C1 segment of cervical spinal cord (tissue), 14 donors: ENCODE measurements at places on chromosomes 1 and 21.

- DNase-seq, result no peak
Measured at GRCh38 chr1:56758135-56758534, 61.1 kb downstream of the FYB2 start.

GRCh38 chr1:5969168-5969567, 23.1 kb downstream of the NPHP4 start:
- DNase-seq, result no peak

- no peak for DNase-seq
Measured at GRCh38 chr1:172670791-172671190, 11.9 kb downstream of the FASLG start.

DNA sequence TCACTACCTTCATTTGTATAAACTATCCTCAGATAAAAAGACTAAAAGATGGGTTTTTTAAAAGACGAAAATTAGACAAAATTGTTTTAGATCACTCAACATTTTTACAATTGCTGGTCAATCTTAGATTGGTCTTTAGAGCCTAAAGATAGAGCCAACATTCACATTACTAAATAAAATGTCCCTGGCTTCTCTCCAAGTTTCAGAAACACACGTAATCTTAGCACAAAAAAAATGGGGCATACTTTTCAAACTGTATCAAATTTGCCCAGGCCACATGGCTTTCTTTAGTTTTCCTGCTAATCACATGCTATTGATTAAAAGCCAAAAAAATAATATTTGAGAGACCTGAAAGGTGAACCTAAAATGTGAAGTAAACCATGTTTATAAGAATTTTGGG, 288.1 kb downstream of the DPYD start:
- DNase-seq, result no peak

DNA sequence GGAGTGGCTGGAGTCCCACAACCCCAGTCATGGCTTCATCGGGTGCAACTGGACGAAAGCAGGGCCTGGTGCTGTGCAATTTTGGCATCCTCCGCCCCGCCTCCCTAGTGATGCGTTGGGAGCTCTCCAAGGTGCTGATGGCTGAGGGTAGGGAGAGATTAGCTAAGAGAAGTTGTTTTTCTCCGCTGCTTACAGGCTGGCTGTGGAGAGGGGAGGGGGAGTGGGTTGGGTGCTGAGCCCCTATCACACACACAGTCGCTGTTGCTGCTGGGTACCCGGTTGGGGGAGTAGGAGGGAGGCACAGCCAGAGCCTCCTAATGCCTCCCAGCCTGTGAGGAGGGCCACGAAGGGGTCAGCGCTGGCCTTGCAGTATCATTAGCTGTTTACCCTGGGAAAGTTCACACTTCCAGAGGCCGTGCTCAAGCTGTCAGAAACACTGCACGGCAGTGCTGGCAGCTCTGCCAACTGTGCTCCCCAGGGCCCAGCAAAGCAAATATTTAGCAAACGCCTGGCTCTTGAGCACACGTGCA, 110.0 kb downstream of the GRIK3 start:
- DNase-seq, result peak; percentile 23

DNA sequence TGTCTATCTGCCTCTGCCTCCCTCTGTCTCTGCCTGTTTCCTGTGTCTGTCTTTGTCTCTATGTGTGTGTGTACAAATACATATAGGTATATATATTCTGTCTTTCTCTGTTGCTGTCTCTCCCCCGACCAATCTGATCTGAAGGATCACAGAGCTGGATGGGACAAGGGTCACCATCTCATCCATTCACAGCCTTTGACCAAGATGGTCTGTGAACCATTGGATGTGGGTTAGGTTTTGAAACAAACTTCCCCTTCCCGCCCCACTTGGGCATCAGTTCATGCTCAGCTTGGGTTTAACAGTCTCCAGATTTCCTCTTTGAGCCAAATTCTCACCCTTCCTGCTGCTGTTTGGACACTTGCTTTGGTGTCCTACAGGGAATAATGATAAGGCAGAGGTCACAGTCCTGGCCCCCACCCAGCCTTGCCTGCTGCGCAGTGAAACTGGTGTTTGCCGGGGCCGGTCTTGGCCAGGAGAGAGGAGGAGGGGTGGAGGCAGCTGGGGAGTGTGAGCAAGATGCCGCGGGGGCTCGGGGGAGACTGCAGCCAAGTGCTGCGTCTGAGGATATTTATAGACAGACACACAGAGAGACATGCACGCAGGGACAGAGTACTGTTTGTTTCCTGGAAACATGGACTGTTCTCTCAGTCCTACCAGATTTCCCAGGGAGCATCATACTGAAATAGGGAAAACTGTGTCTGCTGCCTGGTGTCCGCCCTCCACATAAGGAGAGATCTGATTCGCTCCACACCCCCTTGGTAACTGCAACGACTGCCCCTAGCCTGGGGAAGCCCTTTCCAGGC, 27.0 kb upstream of the BTG2 start:
- DNase-seq, result peak; percentile 96

DNA sequence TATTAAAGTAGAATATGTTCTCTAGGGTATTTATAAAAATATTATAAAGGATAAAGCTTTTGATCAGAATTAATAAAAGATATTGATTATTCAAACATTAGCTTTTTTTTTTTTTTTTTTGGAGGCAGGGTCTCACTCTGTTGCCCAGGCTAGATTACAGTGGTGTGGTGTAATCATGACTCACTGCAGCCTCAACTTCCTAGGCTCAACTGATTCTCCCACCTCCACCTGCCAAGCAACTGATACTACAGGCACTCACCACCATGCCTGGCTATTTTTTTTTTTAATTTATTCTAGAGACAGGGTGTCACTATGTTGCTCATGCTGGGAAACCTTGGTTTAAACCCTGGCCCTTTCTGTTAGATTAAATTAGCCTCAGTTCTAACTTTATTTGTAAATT, 188.3 kb downstream of the CLEC20A start:
- DNase-seq, result no peak

DNA sequence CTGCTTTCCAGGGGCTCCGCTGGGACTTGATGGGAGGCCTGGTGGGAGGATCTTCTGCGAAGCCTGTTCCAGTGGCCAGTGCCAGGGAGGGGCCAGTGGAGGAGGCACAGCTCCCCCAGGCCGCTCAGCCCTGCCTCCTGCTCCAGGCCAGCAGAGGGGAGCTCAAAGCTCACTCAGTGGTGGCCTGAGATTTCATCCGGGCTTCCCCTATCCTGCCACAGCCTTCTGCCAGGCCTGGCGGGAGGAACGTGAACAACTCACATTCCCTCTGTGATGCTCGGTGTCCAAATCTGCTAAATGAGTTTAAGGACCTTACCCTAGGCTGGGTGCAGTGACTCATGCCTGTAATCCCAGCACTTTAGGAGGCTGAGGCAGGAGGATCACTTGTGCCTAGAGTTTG, 3.3 kb downstream of the CLCNKB start:
- DNase-seq, result no peak

DNA sequence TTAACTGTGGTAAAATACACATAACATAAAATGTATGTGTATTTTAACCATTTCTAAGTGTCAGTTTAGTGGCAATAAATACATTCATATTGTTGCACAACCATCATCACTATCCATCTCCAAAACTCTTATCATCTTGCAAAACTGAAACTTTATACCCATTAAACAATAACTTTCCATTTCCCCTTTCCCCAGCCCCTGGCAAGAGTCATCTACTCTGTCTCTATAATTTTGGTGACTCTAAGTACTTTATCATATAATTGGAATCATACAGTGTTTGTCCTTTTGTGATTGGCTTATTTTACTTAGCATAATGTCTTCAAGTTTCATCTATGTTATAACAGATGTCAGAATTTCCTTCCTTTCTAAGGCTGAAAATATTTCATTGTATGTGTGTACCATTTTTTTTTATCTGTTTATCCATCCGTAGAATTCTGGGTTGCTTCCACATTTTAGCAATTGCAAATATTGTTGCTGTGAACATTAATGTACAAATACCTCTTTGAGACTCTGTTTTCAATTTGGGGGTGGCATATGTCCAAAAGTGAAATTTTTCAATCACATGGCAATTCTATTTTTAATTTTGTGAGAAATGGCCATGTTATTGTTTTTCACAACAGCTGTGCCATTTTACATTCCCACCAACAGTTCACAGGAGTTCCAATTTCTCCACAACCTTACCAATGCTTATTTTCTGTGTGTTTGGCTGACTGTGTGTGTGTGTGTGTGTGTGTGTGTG, 153.9 kb upstream of the GORAB start:
- DNase-seq, result no peak

GRCh38 chr1:77562596-77563150, 119.8 kb downstream of the ZZZ3 start:
- no peak for DNase-seq

DNA sequence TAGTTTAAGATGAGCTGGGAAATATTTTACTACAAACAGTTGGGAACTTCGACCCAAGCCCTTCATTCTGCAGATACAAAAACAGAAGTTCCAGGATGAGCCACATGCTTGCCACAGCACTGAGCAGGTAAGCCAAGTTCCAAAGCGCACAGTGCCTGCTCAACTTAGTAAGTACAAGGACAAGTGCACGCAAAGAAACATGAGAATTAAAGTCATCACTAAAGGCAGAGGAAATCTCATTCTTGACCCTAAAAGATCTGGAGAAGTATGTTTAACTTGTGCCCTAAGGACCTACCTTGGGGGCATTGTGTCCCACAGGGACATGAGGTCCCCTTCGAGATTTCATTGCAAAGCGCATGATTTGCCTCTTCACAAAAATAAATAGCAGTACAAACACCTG, 1.2 kb upstream of the UBAP2L start:
- DNase-seq, result no peak

GRCh38 chr1:213977486-213977842, 10.3 kb upstream of the PROX1 start:
- no peak for DNase-seq

DNA sequence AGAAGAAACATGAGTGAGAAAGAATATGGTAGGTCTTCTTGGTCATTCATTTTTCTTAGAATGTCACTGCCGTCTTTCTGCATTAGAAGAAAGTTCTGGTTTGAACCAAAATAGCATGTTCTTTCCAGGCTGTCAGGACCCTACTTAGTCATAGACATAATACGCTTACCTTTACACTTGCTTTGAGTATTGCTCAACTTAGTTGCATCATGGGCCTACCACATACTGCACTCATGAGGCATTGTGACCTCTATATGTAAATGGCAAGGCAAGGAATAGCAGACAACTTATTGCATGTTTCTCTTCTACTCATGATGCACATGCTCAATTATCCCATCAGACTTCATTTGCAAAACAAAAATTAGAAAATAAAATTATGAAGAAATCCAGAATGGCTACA, 415.0 kb downstream of the HLX start:
- DNase-seq, result no peak

GRCh38 chr21:42463861-42464515, 32.0 kb downstream of the RSPH1 start:
- no peak for DNase-seq

DNA sequence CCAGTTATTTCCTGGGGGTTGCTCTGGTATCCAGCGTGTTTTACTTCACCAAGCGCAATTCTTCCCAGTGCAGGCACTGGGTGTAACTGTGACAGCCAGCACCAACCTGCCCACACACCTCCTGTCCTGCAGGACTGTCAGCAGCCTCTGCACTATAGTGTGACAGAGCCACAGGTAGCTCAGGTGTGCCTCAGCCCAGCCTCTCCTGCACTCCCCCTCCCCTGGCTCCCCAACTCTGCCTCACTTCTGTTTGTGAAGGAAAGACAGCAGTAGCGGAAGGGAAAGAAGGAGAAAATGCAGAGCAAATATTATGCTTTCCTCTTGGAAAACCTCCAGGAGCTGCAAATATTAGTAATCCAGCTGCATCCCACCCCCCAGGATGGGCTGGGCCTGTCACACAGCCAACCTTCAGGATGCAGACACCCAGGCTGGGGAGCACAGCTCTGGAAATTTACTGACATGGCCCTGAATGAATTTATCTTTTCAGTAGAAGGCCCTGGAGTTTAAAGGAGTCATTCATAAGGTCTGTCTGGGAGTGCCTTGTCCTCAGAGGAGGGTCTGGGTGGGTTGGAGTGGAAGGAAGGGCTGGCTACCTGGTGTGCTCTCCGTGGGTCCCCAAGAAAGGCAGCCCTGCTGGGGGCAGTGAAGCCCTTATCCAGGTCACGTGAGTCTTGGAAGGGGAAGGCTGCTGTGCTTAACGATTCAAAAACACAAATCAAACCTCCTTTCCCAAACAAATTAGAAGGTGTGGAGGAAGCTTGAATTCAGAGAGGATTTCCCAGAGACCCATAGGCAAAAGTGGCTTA, 20.9 kb downstream of the CAPN2 start:
- no peak for DNase-seq

- DNase-seq, result no peak
Measured at GRCh38 chr21:33443194-33443593, 36.6 kb downstream of the TMEM50B start.
